RWPE2 (cell line): ENCODE measurements at places on chromosomes 1 and 21.

GRCh38 chr1:230253150-230253549 lies 173.0 kb downstream of the PGBD5 start:
- no peak for DNase-seq
- no peaks in the 10 kb centered on the region for H3K4me1 ChIP-seq
- H3K27me3 ChIP-seq: no peaks in the 10 kb centered on the region
- no peaks in the 10 kb centered on the region for H3K36me3 ChIP-seq
- no peak overlapping the region for H3K27ac ChIP-seq

- no peaks in the 10 kb centered on the region for H3K36me3 ChIP-seq
- DNase-seq: no peak
- H3K27me3 ChIP-seq: no peaks in the 10 kb centered on the region
- H3K4me1 ChIP-seq: no peaks in the 10 kb centered on the region
Observed at GRCh38 chr1:39091845-39092645, 65.9 kb downstream of the NDUFS5 start.

DNA sequence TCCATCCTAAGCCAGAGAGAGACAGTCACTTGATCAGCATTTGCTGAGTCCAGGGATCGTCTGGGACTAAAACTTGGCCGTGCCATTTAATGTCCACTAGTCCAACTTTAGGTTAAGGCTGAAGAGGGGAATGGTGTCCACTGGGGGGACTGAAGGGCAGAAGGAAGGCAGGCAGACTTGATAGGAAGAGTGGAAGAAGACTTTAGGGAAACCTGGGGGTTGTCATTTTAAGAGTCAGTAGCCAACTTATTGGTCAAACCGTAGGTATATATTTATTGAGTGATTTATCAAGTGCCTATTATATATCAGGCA lies 1.3 kb upstream of the LMOD1 start:
- H3K27ac ChIP-seq: no peak overlapping the region
- no peak for DNase-seq
- peaks cover 18% of the 10 kb centered on the region for H3K27me3 ChIP-seq
- no peak overlapping the region for H3K4me3 ChIP-seq

GRCh38 chr1:3707939-3708328 lies 44.3 kb upstream of the CCDC27 start:
- DNase-seq: no peak
- H3K27me3 ChIP-seq: no peaks in the 10 kb centered on the region
- peaks cover 33% of the 10 kb centered on the region for H3K4me1 ChIP-seq
- no peak overlapping the region for H3K27ac ChIP-seq
- H3K36me3 ChIP-seq: no peaks in the 10 kb centered on the region

DNA sequence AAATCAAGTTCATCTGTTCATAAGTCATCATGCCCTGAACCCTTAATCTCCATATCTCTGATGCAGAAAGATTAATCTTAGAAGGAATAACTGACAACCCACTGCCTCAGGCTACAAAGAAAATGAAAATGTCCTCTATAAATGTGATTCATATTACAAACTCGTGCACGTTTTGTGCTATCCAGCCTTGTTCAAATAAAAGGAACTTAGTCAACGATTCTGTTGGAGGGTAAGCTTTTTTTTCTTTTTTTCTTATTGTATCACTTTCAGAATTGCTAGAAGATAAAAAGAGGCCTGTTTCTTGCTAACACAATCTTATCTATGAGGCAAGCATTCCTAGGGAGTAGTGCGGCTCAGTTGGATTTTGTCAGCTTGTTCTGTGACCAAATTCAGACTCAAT lies 228.4 kb downstream of the TM2D1 start:
- DNase-seq: no peak
- H3K27me3 ChIP-seq: no peaks in the 10 kb centered on the region
- peak overlapping the region; percentile 95 for H3K27ac ChIP-seq
- no peak overlapping the region for H3K4me3 ChIP-seq

GRCh38 chr1:48007047-48007446 lies 9.9 kb upstream of the TRABD2B start:
- H3K36me3 ChIP-seq: no peaks in the 10 kb centered on the region
- no peaks in the 10 kb centered on the region for H3K4me1 ChIP-seq
- H3K27ac ChIP-seq: no peak overlapping the region
- H3K27me3 ChIP-seq: no peaks in the 10 kb centered on the region
- no peak for DNase-seq

DNA sequence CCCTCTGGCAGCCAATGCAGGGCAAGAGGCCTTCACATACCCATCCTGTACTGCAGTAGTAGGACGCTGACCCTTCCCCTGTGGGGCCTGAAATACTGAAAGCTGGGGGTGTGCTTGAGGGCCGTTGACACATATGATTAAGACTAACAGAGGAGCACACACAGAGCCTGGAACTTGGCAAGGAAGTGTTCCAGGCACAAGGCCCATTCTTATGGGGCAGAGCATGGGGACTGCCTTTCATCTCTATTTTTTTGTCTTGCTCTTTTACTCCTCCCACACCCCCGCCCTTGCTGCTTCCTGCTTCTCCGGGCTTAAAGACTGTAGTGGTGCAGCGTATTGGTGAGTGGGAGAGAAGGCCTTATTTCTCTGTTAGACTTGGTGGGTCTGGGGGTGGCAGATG lies 137.4 kb downstream of the BACH1 start:
- H3K27ac ChIP-seq: no peak overlapping the region
- no peaks in the 10 kb centered on the region for H3K27me3 ChIP-seq
- no peaks in the 10 kb centered on the region for H3K4me1 ChIP-seq
- no peak overlapping the region for H3K4me3 ChIP-seq
- H3K36me3 ChIP-seq: no peaks in the 10 kb centered on the region
- no peak for DNase-seq

GRCh38 chr1:202397256-202397655 lies 48.8 kb downstream of the PPP1R12B start:
- DNase-seq: no peak
- H3K36me3 ChIP-seq: no peaks in the 10 kb centered on the region
- H3K27ac ChIP-seq: no peak overlapping the region
- no peak overlapping the region for H3K4me3 ChIP-seq

DNA sequence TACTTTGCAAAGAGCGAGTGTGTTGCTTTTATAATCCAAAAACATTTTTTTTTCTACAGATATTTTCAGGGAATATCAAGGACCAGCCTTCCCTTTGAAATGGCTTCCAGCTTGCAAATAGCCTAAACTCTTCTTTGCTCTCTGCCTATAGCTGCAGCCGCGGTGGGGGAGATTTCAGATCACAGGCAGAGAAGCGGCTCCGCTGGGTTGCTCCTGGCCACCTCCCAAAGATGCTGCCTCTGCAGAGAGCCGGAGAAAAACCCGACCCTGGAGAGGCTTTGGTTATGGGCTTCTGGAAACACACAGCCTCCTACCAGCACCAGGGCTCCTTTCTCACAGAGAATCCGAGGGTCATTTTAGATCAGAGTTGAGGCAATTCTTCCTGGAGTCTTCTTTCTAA lies 18.6 kb upstream of the PAX7 start:
- peaks cover 3% of the 10 kb centered on the region for H3K27me3 ChIP-seq
- no peak for DNase-seq
- H3K4me1 ChIP-seq: no peaks in the 10 kb centered on the region

- no peak overlapping the region for H3K4me3 ChIP-seq
- H3K27ac ChIP-seq: no peak overlapping the region
- no peak for DNase-seq
- H3K36me3 ChIP-seq: no peaks in the 10 kb centered on the region
Observed at GRCh38 chr1:210792250-210793102, 341.5 kb downstream of the KCNH1 start.

GRCh38 chr1:63819795-63820194 lies 46.0 kb downstream of the ROR1 start:
- no peak overlapping the region for H3K4me3 ChIP-seq
- peaks cover 3% of the 10 kb centered on the region for H3K4me1 ChIP-seq
- no peak for DNase-seq
- no peaks in the 10 kb centered on the region for H3K27me3 ChIP-seq

DNA sequence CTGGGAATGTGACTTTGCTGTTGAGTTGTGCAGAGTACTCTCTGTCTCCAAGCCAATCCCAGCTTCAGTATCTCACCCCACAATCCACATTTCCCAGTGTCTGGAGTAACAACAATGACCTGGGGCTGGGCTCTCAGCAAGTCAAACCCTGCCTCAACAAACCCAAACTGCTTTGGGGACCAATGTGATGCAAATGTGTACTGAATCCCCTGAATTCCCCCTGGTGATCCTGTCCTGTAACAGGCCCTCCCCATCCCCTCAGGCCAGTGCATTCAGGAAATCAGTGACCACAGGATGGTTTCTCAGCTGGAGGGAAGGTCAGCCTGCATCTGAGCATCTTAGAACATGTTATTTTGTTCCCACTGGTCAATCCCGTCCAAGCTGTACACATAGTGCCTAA lies 36.7 kb upstream of the HAO2 start:
- no peak overlapping the region for H3K27ac ChIP-seq
- H3K27me3 ChIP-seq: no peaks in the 10 kb centered on the region
- no peak overlapping the region for H3K4me3 ChIP-seq
- no peaks in the 10 kb centered on the region for H3K4me1 ChIP-seq

- no peaks in the 10 kb centered on the region for H3K27me3 ChIP-seq
- H3K4me1 ChIP-seq: no peaks in the 10 kb centered on the region
- no peak for DNase-seq
- no peak overlapping the region for H3K27ac ChIP-seq
- H3K36me3 ChIP-seq: no peaks in the 10 kb centered on the region
Observed at GRCh38 chr1:10671622-10672342, 124.7 kb downstream of the CASZ1 start.

DNA sequence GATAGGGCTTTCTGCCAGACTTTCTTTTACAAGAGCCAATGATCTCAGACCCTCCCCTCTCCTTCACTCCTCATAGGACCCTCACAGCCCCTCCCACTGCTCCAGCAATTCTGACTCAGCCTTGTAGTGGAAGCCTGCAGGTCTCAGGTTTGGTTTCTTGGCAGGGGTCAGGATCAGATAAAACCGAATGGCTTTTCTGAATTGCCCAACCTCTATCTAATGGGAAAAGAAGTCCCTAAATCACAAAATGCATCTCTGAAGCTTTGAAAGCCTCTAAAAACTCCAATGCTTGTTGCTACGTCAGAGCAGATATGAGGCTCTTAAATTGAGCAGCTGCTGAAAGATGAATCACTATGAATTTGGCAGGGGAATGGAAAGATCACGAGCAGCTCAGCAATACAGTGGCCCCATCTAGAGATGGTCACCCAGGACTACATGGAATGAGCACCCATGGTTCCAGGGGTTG lies 74.5 kb downstream of the NID1 start:
- no peaks in the 10 kb centered on the region for H3K36me3 ChIP-seq
- H3K27me3 ChIP-seq: no peaks in the 10 kb centered on the region
- H3K27ac ChIP-seq: no peak overlapping the region
- no peak for DNase-seq
- no peaks in the 10 kb centered on the region for H3K4me1 ChIP-seq

DNA sequence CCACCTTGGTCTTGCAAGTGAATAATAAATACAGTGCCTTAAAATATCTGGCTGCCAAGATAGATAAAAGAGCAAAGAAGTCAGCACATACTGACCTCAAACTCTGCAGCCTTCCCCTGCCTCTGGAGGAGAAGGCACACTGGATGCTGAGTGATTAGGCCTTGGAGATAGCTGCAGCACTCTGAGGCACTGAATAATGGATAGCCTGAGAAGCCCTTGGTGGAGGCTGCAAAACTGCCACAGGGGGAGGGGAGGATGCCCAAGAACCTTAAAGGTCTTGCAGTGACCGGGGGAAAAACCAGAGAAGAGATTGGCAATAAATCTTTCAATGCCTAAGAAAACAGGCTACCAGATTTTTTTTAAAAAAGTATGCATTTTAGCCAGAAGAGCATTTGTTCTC lies 167.4 kb upstream of the PRMT6 start:
- H3K4me1 ChIP-seq: no peaks in the 10 kb centered on the region
- H3K27ac ChIP-seq: no peak overlapping the region
- H3K27me3 ChIP-seq: no peaks in the 10 kb centered on the region
- no peak for DNase-seq
- H3K36me3 ChIP-seq: no peaks in the 10 kb centered on the region

- peaks cover 38% of the 10 kb centered on the region for H3K4me1 ChIP-seq
- H3K27me3 ChIP-seq: no peaks in the 10 kb centered on the region
- DNase-seq: no peak
- peak overlapping the region; percentile 97 for H3K27ac ChIP-seq
- H3K4me3 ChIP-seq: no peak overlapping the region
- no peaks in the 10 kb centered on the region for H3K36me3 ChIP-seq
Observed at GRCh38 chr1:17194615-17195528, 10.1 kb upstream of the PADI1 start.

DNA sequence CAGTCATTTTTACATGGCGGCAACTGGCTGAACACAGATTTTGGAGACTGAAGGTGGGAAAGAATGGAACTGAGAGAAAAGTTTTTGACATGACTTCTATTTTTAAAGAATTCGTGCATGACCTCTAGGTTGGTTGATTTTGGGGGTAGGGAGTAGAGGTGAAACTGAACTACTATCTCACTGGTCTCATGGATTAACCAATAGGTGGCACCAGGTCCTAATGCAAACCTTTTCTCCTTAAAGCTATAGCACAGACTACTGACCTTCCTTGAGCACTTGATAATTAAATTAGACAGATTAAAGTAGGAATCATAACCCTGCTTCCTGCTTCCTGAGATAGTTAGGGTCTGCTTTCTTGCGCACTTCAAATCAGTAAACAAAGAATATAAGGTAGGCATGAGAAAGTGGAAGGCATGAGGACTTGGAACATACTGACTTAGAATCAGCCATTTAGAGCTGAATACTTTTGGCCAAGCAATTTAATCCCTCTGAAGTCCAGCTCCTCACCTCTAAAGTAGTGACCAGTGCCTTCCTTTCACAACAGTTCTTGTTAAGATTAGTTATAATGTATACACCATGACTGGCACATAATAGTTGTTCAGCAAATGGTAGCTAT lies 206.0 kb downstream of the CENPF start:
- no peaks in the 10 kb centered on the region for H3K4me1 ChIP-seq
- no peak for DNase-seq
- H3K27me3 ChIP-seq: no peaks in the 10 kb centered on the region
- H3K4me3 ChIP-seq: no peak overlapping the region

- DNase-seq: no peak
- H3K4me3 ChIP-seq: no peak overlapping the region
- no peaks in the 10 kb centered on the region for H3K4me1 ChIP-seq
- no peaks in the 10 kb centered on the region for H3K36me3 ChIP-seq
- no peaks in the 10 kb centered on the region for H3K27me3 ChIP-seq
Observed at GRCh38 chr1:94095112-94095637, 25.8 kb downstream of the ABCA4 start.

DNA sequence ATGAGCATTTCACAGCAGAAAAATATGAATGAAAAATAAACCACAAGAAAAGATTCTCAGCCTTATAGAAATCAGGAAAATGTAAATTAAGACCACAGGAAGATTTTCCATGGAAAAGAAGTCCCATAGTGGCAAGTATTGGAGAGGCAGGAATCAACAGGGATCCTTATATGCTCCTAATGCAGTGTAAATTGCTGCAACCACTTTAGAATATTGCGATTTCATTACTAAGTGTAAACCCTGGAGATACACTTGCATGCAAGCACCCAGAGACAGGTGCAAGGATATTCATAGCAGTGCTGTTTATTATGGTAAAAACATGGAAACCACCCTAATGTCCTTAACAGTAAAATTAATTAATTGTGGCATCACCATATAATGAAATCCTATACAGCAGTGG lies 10.6 kb upstream of the LRP8 start:
- H3K4me3 ChIP-seq: no peak overlapping the region
- no peaks in the 10 kb centered on the region for H3K4me1 ChIP-seq
- no peaks in the 10 kb centered on the region for H3K36me3 ChIP-seq
- no peak overlapping the region for H3K27ac ChIP-seq

- no peak overlapping the region for H3K4me3 ChIP-seq
- no peaks in the 10 kb centered on the region for H3K36me3 ChIP-seq
- H3K27me3 ChIP-seq: no peaks in the 10 kb centered on the region
- no peaks in the 10 kb centered on the region for H3K4me1 ChIP-seq
- no peak for DNase-seq
- no peak overlapping the region for H3K27ac ChIP-seq
Observed at GRCh38 chr1:56547977-56548376, 31.4 kb downstream of the PLPP3 start.
